Globus pallidus (tissue), 1 donor: ENCODE measurements at places on chromosomes 6 and 20.

DNA sequence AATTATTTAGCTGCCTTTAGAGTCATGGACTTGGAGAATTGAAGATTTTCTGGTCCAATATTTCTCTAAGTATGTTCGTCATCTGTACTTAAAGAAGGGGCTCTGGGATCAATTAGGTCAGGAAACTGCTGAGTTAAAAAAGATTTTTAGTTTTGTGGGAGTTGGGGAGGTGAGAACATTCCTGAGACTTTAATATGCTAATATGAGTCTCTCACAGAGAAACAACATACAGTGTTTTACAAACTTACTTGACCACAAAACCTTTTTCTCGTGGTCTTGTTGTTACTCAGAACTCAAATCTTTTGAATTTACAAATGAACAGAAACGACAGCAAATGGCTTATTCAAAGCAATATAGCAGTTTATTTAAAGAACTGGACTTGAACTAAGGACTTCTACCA is 67.9 kb downstream of the LIN28B start:
- no peak for DNase-seq

GRCh38 chr20:18006684-18007083 is 37.9 kb downstream of the MGME1 start:
- DNase-seq, result no peak

- no peak for DNase-seq
These were observed 26.2 kb upstream of the FOXP4 start for GRCh38 chr6:41519745-41520699.

GRCh38 chr6:29916741-29917140 is 25.6 kb upstream of the HLA-A start:
- DNase-seq, result no peak

DNA sequence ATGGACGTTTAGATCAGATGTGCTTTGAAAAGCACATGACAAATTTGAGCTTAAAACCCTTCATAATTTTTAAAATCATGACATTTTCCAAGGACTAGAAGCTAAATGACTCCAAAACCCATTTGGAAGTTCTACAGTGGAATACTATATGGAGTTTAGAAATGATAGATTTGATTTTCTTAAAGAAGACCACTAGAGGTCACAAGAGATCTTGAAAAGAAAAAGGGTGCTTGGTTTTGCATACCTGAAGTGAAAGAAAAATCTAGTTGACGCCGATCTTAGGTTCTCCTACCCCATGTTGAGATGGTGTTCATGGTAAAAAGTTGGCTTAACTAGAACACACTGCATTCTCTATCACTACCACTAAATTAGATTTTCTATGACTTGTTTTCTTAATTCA is 31.5 kb downstream of the CFAP61 start:
- DNase-seq, result peak; percentile 51

DNA sequence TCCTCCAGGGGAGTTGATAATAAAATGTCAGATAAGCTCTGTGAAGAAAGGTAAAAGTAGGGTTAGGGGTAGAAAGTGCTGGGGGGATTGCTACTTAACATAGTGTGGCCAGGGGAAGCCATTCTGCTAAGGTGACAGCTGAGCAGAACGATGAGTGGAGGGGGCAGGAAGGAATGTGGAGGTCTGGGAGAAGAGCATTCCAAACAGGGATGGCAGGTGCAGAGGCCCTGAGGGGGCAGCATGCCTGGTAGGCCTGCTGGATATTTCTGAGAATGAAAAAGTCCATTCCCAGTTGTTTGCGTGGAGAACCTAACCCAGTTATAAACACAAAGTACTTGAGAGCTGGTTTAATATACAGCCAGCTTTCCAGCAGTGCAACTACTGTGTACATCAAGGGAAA is 9.3 kb downstream of the GFRA4 start:
- no peak for DNase-seq

GRCh38 chr20:4709261-4710105 is 12.2 kb upstream of the PRND start:
- DNase-seq, result no peak

DNA sequence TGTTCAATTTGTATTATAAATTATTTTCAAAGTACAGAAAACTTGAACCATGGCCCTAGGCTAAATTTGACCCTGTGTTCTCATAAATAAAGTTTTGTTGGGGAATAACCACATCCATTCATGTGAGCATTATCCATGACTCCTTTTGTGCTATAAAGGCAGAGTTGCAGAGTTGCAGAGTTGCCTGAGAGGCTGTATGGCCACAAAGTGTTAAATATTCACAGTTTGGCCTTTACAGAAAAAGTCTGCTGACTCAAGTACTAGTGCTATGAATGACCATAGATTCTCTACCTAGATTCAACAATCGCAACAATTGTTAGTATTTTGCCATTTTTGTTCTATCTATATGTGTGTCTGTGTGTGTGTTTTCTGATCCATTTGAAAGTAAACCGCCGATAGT is 46.2 kb upstream of the BEND3 start:
- DNase-seq, result no peak

DNA sequence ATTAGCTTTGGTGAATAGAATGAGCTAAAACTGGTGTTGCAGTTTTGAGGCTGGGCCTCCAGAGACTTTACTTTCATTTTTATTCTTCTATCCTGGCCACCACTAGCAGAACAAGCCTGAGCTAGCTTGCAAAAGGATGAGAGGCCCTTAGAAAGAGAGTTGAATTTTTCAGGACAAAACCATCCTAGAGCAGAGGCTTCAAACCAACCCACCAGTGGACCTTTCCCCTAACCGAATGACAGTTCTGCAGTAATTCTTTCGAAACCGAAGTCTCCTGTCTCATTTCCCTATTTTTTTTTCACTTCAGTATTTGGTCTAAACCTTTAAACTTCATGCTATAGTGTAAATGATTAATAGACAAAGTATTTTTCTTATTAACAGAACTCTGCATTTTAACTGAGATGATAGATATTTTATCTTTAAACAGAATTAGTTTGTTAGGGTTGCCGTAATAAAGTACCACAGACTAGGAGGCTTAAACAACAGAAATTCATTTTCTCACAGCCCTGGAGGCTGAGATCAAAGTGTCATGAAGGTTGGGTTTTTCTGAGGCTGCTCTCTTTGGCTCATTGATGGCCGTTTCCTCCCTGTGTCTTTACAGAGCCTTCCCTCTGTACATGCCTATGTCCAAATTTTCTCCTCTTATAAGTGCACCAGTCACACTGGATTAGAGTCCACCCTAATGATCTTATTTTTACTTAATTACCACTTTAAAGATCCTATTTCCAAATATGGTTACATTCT is 80.6 kb upstream of the PAK5 start:
- DNase-seq, result peak; percentile 9

GRCh38 chr6:46452312-46452917 is 38.8 kb downstream of the RCAN2 start:
- DNase-seq, result no peak

- DNase-seq, result peak; percentile 13
These were observed at the start of gene CNR1 for GRCh38 chr6:88165844-88166492. CNR1 (minus strand) TSS chr6:88166347; CDS start chr6:88145274, 21,073 bp downstream.

DNA sequence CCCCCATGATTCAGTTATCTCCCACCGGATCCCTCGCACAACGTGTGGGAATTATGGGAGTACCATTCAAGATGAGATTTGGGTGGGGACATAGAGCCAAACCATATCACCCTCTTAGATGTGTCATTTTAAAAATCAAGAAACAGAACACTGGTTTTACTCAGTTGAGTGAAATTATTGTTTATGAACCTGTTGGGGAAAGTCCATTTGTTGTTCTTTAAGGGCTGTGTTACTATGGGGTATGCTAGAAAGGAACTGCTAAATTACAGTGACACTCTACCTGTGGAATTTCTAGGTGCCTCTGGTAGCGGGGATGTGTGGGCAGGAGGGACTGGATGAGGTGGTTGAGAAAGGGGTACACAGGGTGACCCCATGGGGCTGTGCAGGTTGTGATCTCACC is 28.9 kb downstream of the STX11 start:
- DNase-seq, result no peak

DNA sequence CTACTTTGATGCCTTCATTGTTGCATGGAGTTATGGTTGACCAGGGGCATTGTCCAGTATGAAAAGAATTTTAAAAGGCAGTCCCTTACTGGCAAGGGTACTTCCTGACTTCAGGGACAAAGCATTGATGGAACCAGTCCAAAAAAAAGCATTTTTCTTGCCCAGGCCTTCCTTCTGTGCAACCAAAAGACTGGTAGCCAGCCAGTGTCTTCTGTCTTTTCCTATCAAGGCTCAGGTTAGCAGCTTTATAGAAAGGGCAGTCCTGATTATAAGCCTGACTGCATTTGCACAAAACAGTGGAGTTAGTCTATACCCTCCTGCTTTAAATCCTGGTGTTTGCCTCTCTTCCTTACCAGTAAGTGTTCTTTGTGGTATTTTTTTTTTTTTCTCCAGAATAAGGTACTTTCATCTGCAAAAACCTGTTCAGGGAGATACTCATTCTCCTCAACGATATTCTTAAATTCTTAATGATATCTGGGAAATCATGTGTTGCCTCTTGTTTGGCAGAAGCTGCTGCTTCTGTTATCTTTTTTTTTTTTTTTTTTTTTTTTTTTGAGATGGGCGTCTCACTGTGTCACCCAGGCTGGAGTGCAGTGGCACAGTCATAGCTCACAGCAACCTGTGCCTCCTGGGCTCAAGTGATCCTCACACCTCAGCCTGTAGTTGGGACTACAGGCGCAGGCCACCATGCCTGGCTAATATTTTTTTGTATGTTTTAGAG is 33.9 kb downstream of the SCAF8 start:
- DNase-seq, result peak; percentile 16

DNA sequence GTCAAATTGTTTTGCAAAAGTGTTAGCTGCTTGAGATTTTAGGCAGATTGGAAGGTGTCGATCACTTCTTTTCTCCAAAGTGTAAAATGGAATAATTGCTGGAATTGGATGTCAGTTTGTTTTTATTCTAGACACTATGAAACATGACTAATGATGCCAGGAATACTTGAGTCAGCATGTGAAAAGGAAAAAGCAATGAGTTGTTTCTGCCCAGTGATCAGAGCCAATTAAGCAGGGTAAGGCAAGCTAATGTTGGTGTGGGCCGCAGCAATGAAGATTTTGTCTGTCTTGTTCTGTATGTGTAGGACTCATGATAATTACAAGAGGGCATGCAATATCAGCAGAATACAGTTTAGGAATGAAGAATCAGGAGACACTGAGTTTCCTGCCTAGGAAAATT is 110.3 kb downstream of the CARMIL1 start:
- DNase-seq, result no peak

DNA sequence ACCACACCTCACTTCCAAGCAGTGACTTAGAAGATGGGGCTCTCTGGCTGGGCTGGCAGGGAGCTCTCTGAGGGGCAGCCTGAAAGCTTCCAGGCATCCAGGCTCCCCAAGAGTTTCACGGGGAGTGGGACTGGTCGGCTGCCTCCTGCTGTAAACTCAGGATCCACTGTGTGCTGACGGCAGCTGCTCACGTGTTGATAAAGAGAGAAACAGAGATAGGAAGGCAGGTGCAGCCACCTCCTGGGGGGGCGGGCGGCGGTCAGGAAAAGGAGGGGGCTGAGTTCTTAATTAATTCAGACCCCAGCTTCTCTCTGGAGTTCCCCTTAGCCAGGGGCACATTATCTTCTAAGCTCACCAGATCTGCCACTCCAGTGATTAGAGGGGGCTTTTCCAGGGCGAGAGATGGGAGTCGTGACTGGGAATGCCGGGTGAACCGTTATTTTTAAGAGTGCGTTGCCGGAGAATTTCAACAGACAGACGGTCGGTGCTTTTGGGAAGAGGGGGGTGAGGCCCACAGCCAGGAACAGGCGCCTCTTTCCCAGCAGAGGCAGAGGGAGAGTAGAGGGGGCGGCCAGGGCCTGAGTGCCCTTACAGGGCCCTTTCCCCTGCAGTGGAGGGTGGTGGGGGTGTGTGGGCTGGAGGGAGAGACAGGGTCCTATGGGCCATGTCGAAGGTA is 70.9 kb downstream of the CD40 start:
- DNase-seq, result no peak

GRCh38 chr20:19438488-19438887 is 226.0 kb downstream of the SLC24A3 start:
- DNase-seq, result no peak

DNA sequence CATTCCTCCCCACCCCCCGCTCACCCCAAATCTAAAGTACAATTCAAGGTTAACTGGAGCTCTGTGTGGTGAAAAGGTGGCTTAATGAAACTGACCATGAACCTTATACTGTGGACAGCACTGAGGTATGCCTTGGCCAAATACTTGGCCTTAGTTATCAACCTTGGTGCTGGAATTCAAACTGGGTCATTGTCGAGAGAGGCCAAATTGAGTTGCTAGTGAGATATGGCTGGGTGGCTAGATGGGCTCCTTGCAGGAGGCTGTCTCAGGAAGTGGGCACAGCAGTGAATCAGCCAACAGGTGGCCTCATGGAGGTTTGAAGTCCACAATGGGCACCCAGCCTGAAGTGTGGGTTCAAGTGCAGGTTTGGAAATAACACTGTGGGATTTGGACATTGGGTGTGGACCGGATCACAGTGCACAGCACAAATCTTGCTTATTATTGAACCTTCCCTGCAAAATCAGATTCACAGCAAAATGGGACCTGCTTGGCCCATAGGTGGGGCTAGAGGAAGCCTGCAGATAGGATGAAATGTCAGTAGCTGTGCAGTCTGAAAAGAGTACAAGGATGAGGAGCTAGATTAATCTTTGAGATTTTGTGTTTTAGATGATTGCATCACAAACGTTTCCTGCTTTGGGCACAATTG is 5.6 kb upstream of the BTBD3 start:
- no peak for DNase-seq

- DNase-seq, result no peak
These were observed 104.2 kb upstream of the SCGN start for GRCh38 chr6:25547797-25548196.

GRCh38 chr6:114315831-114316595 is 26.8 kb downstream of the HS3ST5 start:
- no peak for DNase-seq

GRCh38 chr6:145063091-145063490 is 672.2 kb downstream of the EPM2A start:
- no peak for DNase-seq

DNA sequence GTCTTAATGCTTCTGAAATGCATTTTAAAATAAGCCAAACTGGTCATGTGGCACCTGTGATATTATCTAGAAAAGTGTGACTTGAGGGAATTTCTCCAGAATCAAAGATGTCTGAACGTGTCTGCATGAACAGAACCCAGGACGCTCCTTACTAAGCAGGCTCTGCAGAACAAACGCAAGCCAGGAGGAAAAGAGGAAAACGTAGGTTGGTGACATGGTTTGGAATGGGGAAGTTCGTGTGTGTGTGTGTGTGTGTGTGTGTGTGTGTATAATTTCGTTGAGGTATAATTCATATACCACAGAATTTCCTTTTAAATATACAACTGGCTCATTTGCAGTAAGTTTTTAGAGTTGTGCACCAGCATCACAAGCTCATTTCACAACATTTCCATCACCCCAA is 200.5 kb upstream of the FOXQ1 start:
- DNase-seq, result no peak

GRCh38 chr20:38179846-38180245 is 14.8 kb upstream of the TGM2 start:
- no peak for DNase-seq

DNA sequence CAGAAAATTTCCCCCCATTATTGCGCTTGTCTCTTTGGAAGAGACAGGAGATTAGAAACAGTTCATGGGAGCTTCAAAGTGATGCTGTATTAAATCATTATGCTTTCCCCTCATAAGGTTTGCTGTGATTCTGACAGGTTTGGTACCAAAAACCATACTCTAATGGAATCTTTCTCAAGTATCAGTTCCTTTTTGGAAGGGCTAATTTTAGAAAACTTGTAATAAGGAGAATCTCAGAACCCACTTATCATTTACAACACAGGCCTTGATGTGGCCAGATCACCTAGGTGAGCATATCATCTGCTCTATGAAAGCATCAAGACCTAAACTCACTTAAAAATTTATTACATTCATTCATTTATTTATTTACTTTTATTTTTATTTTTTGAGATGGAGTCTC is 51.2 kb downstream of the TP53INP2 start:
- no peak for DNase-seq
